ENCODE measurements at places on chromosomes 1 and 21. TPM values are rescaled to one million over a fixed set of nuclear protein-coding genes. Genes with fewer than 3 reads are reported as not detected.

The FCGR1A gene
- total RNA-seq: 18.2 TPM

The TBX19 gene
- 0.50 TPM for total RNA-seq

The OR14K1 gene
- not detected for total RNA-seq

The CELA2B gene
- not detected for total RNA-seq

The ERVH48-1 gene
- total RNA-seq: 0.17 TPM

The CCDC190 gene
- total RNA-seq: 4.8 TPM

Data from spinal cord (tissue), 10 donors.